H4 (cell line): ENCODE measurements at places on chromosomes 5 and 9. TPM values are rescaled to one million over a fixed set of nuclear protein-coding genes. Genes with fewer than 3 reads are reported as not detected.

Gene PCDHA9
- total RNA-seq = 0.08 TPM in 1 of 2 replicates, not detected in the other

Gene SAXO1
- under 0.01 TPM in 1 of 2 replicates, not detected in the other for total RNA-seq

Gene SVEP1
- 0.16 and 0.41 TPM in 2 replicates for total RNA-seq

Gene FGD3
- not detected in 2 replicates for total RNA-seq

Gene ZFYVE16
- 8.5 and 14.4 TPM in 2 replicates for total RNA-seq

Gene SLC1A3
- total RNA-seq = 16.9 and 20.8 TPM in 2 replicates

Gene PITX1
- 27.0 and 32.6 TPM in 2 replicates for total RNA-seq

Gene IL7R
- 9.0 and 10.6 TPM in 2 replicates for total RNA-seq

Gene TLE1
- 6.2 and 8.7 TPM in 2 replicates for total RNA-seq

Gene ANXA2R
- 4.5 TPM in 2 replicates for total RNA-seq

Gene NEUROG1
- total RNA-seq = not detected in 2 replicates

Gene GBA2
- 16.9 and 21.5 TPM in 2 replicates for total RNA-seq

Gene SPATA31A6
- total RNA-seq = not detected in 2 replicates

Gene DIAPH1
- 24.3 and 40.7 TPM in 2 replicates for total RNA-seq

Gene TMEM252
- total RNA-seq = not detected in 2 replicates

Gene SPAG8
- total RNA-seq = 0.99 TPM in 2 replicates

Gene GFRA3
- not detected in 2 replicates for total RNA-seq

Gene F2RL1
- total RNA-seq = 48.8 and 59.5 TPM in 2 replicates

Gene SLC34A3
- not detected in 2 replicates for total RNA-seq

Gene FAM200C
- 7.0 and 10.3 TPM in 2 replicates for total RNA-seq

Gene PIP5K1B
- total RNA-seq = 0.72 TPM in 1 of 2 replicates, not detected in the other

Gene CNTNAP3
- 12.8 and 18.6 TPM in 2 replicates for total RNA-seq

Gene NELFB
- total RNA-seq = 29.5 and 33.0 TPM in 2 replicates

Gene KIAA0825
- 2.3 and 3.7 TPM in 2 replicates for total RNA-seq

Gene IL13
- total RNA-seq = not detected in 2 replicates

Gene ARHGEF39
- total RNA-seq = 16.9 and 44.9 TPM in 2 replicates

Gene SLC35D2
- 12.1 and 15.5 TPM in 2 replicates for total RNA-seq

Gene TRIP13
- 52.1 and 54.2 TPM in 2 replicates for total RNA-seq

Gene FOXD4L3
- total RNA-seq = not detected in 2 replicates
